ENCODE measurements at places on chromosomes 4 and X.

DNA sequence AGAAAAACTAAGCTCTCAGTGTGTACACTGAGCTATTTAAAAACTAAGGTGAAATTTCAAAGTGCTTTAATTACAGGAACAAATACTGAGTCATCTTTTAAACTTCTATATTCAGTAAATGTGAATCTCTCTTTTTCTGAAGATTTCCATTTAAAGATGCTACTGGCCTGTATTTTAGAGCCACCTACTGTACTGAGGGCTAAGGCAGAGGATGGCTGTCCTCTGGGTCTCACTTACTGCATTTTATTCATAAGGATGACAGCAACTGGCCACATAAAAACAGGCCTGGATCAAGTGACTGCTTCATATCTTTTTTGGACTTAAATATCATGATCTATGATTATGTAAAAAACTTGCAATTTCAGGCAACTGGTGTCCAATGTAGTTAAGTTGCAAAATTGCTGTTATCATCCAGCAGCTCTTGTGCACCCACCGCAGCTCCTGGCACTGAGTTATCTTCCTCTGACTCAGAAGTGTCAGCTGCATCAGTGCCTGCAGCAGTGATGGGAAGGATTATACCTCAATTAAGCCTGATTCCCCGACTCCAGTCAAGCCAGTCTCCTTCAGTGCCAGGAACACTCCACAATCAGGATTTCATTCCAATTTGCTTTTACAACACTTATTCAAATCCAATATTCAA, 1073.7 kb downstream of the PDHA2 start:
- no peak for DNase-seq

DNA sequence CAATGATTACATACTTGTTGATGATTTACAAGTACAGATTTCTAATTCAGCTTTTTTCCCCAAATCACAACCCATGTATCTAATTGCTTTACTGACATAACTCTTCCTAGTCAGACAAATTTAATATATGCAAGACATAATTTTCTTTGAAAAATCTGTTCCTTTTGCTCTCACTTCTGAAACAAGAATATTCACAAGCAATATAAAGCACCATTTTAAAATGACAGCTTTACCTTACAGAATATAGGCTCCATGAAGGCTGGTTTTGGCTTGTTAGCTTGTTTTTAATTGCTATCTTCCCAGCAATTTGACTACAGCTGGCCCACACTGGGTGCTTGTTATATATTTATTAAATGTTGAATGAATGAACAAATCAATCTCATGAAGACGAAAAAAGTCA, 24.5 kb downstream of the GPM6A start:
- no peak for DNase-seq

- no peak for DNase-seq
These were observed 5.6 kb downstream of the HAND2 start for GRCh38 chr4:173524218-173525117.

- DNase-seq: no peak
These were observed 102.8 kb downstream of the CBR4 start for GRCh38 chr4:168907119-168907698.

- DNase-seq: no peak
These were observed 14.4 kb downstream of the GEMIN8 start for GRCh38 chrX:14015294-14015693.

DNA sequence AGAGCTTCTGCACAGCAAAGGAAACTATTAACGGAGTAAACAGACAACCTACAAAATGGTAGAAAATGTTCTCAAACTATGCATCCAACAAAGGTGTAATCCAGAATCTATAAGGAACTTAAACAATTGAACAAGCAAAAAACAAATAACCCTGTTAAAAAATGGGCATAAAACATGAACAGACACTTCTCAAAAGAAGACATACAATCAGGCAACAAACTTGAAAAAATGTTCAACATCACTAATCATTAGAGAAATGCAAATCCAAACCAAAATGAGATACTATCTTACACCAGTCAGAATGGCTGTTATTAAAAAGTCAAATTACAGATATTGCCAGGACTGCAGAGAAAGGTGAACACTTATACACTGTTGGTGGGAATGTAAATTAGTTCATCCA, 309.6 kb upstream of the KLF3 start:
- DNase-seq: no peak

GRCh38 chrX:121649417-121649816, 602.0 kb downstream of the GLUD2 start:
- DNase-seq: no peak

DNA sequence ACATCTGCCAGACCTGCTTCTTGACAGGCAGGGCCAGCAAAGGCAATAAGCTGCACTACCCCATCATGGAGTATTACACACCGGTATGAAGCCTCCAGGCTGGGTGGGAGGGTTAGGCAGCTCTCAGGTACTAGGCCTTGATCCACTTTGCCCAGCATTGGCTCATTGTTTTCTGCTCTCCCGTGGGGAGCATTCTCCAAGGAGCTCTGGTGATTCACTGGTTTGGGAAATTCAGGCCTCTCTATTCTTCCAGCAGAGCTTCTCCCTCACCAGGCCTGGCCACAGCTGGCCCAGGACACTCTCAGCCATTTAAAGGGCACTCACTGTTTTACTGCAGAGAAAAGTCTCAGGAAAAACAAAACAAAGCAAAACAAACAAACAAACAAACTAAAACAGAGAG, 33.0 kb downstream of the DRP2 start:
- DNase-seq: no peak

DNA sequence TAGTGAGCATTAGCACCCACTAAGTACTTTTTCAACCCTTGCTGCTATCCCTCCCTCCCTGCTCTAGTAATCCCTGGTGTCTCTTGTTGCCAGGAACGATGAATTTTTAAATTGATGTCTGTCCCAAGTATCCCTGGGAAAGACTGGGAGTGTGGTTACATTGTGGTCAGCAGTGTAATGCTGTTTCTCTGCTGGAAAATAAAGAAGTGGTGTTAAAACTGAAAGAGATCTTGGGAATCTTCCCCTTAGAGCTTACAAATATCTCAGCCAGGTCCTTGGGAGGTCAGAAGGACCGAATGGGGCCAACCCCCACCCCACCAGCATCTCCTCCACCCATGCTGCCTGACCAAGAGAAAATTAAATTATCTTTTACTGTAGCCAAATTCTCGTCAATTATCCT, 174.5 kb upstream of the MXRA5 start:
- no peak for DNase-seq

GRCh38 chrX:106278951-106279350, 110.8 kb downstream of the PWWP3B start:
- no peak for DNase-seq

DNA sequence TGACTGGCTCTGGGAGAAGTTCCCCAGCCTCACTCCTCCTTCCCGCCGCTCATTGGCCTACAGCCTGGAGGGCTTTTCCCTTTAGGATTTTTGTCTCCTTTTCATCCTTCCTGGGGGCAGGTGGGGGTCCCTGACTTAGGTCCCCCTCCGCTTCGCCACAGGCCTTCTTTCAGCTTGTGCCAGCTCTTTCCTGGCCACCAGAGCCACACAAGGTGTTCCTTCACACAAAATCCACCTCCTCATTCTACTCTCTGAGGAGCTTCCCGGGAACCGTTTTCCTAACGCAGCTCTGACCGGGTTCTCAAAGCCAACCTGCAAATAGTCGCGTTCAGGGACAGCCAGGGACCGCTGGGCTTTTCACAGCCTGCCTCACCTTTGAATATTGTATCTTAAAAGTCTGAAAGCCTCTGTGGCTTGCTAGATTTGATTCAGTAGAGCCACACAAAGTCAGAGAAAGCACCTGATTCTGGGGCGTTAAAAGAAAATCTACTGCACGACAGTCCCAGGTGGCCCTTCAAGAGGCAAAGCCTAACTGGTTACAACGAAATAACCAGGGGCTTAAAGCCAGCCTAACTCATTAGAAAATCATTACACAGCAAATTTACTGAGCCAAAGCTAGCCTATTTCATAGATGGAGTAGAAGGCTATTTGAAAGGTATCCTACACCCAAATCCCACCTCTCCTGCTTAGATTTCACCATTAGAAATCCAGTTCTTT, 731 bp upstream of the GPC3 start:
- DNase-seq: no peak

- DNase-seq: no peak
These were observed 6.8 kb upstream of the BCOR start for GRCh38 chrX:40104630-40104984.

DNA sequence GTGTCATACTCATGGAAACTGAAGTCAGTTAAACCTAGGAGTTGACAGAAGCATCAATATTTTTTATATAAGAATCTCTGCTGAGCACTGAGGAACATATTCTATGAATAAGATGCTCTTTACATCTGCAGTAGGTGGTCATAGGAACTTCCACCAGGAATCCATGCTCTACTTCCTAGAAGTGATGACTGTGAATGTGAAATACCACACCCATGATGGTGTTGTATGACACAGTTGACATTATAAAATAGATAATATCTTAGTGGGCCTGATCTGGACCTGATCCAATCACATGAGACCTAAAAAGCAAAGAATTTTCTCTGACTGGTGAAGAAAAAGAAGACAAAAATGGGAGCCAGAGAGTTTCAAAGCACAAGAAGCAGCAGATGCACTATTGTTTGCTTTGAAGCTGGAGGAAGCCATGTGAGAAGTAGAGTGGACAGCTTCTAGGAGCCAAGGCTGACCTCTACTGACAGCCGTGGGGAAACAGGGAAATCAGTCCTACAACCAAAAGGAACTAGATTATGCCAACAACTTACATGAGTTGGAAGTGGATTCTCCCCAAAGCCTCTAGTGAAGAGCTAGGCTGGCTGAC, 68.6 kb upstream of the HS3ST1 start:
- DNase-seq: no peak

- no peak for DNase-seq
These were observed 30.1 kb upstream of the ANAPC4 start for GRCh38 chr4:25346913-25347312.

GRCh38 chrX:137916090-137916746, 350.3 kb downstream of the ZIC3 start:
- DNase-seq: no peak

DNA sequence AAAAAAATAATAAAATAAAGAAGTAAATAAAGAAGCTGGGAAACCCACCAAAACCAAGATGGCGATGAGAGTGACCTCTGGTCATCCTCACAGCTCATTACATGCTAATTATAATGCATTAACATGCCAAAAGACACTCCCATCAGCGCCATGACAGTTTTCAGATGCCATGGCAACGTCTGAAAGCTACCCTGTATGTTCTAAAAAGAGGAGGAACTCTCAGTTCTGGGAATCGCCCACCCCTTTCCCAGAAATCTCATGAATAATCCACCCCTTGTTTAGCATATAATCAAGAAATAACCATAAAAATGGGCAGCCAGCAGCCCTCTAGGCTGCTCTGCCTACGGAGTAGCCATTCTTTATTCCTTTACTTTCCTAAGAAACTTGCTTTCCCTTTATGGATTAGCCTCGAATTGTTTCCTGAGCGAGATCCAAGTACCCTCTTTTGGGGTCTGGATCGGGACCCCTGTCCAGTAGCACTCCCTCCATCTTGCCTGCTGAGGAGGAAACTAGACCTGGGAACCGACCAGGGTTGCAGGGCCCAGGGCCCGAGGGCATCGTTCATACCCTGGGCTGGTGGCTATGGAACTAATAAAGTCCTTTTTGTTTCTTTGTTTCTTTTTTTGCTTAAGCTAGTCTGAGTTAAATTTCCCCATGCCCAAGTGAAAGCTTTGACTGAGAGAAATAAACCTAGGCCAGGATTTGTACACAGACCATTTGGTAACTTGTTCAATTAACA, 30.9 kb downstream of the HTT-AS start:
- no peak for DNase-seq

GRCh38 chr4:10186228-10187214, 69.9 kb upstream of the WDR1 start:
- DNase-seq: no peak

DNA sequence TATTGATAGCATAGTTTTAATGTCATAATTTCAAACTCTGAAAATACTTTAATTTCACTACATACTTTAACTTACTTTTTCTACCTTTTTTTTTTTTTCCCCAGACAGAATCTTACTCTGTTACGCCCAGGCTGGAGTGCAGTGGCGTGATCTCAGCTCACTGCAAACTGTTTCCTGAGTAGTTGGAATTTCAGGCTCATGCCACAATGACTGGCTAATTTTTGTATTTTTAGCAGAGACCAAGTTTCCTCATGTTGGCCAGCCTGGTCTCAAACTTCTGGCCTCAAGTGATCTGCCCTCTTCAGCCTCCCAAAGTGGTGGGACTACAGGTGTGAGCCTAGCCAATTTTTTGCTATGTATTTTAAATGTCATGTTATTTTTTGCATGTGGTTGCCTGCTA, 741.6 kb downstream of the TRAM1L1 start:
- DNase-seq: no peak

GRCh38 chr4:157722146-157722545, 450.7 kb downstream of the GASK1B start:
- no peak for DNase-seq

DNA sequence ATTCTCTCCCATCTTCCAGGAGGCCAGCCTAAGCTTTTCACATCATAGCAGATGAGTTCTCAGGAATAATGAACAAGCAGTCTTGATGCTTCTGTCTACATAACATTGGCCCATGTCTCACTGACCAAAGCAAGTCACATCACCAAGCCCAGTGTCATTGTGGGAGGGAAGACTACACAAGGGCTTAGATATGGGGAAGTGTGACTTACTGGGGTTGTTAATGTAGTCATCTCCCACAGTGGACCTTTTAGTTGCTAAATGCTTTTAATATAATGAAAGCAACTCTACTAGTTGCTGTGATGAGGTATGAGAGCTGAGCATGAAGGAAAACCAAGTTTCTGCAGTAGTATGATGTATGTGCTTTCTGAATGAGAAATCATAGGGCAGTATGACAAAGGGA, 40.5 kb downstream of the TSPAN7 start:
- no peak for DNase-seq

DNA sequence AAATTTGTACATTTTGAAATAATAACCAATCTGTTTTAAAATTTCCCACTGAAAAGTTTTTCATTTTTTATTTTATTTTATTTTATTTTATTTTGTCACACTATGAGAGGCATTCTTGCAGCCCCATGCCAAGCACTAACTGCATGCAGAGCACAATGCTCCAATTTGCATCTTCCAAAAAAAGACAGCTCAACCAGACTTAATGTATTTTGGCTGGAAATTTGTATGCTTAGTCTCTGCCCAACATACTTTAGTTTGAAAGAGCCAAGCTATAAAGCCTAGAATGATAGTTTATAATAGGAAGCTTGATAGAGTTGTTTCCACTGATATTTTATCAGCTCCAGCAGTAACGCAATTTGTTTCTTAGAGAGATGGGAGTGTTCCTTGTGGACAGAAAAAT, 235.5 kb downstream of the GALNTL6 start:
- no peak for DNase-seq

GRCh38 chr4:109994415-109994827, 81.7 kb downstream of the EGF start:
- DNase-seq: no peak

- DNase-seq: no peak
These were observed 6.9 kb downstream of the CLCN3 start for GRCh38 chr4:169627307-169627706.

GRCh38 chr4:128648021-128648420, 161.5 kb upstream of the JADE1 start:
- no peak for DNase-seq

- DNase-seq: no peak
These were observed 631 bp downstream of the TMEM47 start for GRCh38 chrX:34656467-34656841.
